ENCODE measurements at places on chromosomes 5 and 9.
A peak's percentile ranks its signal among the peaks of the same experiment; 100 is the strongest.

GRCh38 chr5:10584714-10585517, 21.0 kb downstream of the ANKRD33B start:
- DNase-seq, result no peak
- H3K27me3 ChIP-seq, result no peaks in the 10 kb centered on the region
- H3K27ac ChIP-seq, result no peak overlapping the region
- H3K4me1 ChIP-seq, result no peaks in the 10 kb centered on the region

DNA sequence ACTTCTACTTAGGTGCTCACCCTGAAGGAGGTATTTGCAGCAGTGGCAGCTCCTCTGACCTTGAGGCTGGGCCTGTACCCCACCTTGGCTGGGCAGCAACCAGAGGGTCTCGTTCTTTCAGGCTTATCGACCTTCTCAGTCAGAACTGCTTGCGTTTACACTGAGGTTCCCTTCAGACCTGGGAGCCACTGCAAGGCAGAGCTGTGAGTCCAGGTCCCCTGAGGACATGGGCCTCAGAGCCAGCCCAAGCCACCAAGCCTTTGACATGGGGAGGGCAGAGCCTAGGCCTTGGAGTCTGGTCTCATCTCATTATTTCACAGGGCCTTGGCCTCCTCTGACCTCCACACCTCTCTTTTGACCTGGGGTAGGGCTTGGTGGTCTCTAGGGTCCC, 13.7 kb downstream of the ACSL6 start:
- H3K4me3 ChIP-seq, result no peak overlapping the region
- H3K4me1 ChIP-seq, result no peaks in the 10 kb centered on the region
- no peak overlapping the region for H3K27ac ChIP-seq
- no peaks in the 10 kb centered on the region for H3K27me3 ChIP-seq

DNA sequence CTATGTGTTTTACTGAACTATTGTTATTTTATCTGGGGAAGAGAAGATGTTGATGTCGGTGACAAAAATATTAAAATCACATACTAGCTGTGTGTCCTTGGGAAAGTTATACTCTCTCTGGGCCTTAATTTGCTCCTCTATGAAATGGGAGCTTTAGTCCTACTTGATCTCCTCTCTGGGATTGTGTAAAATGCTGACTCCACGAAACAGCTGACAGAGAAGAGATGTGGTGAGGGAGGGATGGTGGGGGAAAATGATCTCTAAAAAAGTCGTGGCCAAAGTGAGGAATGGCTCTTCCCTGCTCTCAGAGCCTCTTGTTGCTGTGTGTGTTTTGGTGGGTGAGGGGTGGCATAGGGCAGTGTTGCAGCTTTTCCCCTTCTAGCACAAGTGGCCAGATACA, 173.7 kb downstream of the MELK start:
- no peaks in the 10 kb centered on the region for H3K4me1 ChIP-seq
- peaks cover 56% of the 10 kb centered on the region for H3K27me3 ChIP-seq
- no peaks in the 10 kb centered on the region for H3K36me3 ChIP-seq
- no peak for DNase-seq
- no peak overlapping the region for H3K4me3 ChIP-seq
- H3K27ac ChIP-seq, result no peak overlapping the region

DNA sequence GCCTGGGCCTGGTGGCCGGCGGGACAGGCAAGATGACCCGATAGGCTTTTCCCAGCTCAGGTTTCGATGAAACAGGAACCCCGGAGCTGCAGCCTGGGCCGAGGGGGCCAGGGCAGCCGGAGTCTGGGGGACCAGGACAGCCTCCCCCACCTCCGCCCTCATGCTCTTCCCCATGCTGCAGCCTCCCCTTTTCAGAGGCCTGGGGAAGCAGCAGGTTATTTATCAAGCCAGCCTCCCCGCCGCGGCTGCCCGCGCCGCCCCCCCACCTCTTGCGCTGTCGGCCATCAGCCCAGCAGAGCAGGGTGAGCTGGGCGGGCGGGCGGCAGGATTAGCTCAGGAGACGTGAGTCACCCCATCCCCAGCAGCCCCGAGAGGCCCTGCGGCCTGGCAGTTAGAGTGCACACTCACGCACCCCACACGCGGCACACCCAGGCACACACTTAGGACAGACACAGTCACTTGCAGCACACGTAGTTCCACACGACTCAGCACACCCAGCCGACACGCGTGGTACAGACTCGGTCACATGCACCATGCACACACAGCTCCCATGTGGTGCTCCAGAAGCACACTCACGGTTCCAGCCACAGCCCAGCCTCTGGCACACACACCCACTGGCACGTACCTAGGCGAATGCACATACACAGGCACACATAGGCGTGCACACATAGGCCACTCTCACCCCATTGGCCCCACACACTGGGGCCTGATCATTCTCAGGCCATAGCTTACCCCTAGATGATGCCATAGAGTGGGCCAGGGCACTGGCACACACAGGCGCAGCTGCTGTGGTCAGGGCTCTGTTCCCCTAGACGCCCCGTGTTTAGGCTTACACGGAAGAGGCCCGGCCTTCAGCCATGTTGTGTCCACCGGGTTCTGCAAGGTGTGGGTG, 13.0 kb downstream of the CXXC5 start:
- H3K36me3 ChIP-seq, result no peaks in the 10 kb centered on the region
- no peak for DNase-seq
- peak overlapping the region; percentile 79 for H3K27ac ChIP-seq

DNA sequence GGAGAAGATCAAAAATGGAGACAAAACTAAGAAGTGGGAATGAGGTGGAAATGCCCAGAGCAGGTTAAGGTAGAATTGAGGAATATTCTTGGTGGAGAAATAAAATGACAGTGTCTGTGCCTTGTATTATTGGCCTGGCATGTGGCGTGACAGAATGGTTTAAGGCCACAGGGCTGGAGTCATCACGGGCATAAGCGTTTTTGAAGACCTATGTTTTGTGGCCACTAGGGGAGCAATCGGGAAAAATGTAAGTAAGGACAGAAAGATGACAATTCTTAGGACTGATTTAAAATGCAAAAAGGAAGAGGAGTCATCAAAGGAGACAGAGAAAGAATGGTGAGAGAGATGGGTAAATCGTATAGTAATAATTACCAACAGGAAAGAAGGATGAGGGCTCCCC, 72.2 kb upstream of the EPB41L4A start:
- no peaks in the 10 kb centered on the region for H3K36me3 ChIP-seq
- H3K4me3 ChIP-seq, result no peak overlapping the region
- H3K27ac ChIP-seq, result no peak overlapping the region
- no peaks in the 10 kb centered on the region for H3K27me3 ChIP-seq
- no peaks in the 10 kb centered on the region for H3K4me1 ChIP-seq

GRCh38 chr5:76081811-76082771, 1.1 kb upstream of the SV2C start:
- H3K4me3 ChIP-seq, result no peak overlapping the region
- no peak overlapping the region for H3K27ac ChIP-seq
- no peak for DNase-seq
- no peaks in the 10 kb centered on the region for H3K36me3 ChIP-seq
- peaks cover 100% of the 10 kb centered on the region for H3K27me3 ChIP-seq

- no peak for DNase-seq
- H3K36me3 ChIP-seq, result no peaks in the 10 kb centered on the region
- no peaks in the 10 kb centered on the region for H3K4me1 ChIP-seq
- no peak overlapping the region for H3K4me3 ChIP-seq
These were observed 35.4 kb upstream of the MAP1B start for GRCh38 chr5:72071906-72072305.

DNA sequence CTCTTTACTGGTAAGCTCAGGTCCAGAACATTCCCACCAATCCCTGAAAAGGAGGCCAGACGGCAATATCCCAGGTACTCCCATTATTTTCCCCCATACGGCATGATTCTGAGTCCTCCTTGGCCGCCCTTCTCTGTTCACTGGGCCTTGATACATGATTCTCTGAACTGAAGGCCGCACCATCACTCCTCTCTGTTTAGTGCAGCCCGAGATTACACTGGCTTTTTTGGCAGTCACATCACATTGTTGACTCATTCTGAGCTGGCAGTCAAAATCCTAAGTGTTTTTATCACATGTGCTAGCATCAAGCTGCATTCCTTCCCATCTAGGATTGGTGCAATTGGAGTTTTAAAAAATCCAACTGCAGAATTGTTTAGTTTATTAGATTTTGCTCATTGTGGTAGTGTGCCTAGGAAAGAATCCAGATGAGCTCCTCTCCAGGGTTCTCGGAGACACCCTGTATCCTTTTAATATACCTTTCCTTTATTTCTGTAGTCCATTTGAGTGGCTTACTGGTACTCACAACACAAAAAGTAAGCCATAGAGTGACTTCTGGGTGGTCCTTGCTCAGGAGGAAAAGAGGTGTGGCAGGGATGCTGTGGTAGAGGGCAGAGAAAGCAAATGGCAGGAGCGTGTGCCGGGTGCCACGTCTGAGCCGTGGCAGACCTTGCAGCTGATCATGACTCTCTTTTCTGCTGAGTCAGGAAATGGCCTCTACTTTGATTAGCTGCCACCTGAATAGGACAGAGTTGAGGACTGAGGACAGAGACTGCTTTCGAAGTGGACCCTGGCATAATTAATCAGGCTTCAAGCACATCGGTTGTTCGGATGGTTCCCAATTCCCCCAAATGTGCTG, 121.1 kb upstream of the IL12B start:
- peak; percentile 69 for DNase-seq
- no peaks in the 10 kb centered on the region for H3K4me1 ChIP-seq
- H3K4me3 ChIP-seq, result no peak overlapping the region

DNA sequence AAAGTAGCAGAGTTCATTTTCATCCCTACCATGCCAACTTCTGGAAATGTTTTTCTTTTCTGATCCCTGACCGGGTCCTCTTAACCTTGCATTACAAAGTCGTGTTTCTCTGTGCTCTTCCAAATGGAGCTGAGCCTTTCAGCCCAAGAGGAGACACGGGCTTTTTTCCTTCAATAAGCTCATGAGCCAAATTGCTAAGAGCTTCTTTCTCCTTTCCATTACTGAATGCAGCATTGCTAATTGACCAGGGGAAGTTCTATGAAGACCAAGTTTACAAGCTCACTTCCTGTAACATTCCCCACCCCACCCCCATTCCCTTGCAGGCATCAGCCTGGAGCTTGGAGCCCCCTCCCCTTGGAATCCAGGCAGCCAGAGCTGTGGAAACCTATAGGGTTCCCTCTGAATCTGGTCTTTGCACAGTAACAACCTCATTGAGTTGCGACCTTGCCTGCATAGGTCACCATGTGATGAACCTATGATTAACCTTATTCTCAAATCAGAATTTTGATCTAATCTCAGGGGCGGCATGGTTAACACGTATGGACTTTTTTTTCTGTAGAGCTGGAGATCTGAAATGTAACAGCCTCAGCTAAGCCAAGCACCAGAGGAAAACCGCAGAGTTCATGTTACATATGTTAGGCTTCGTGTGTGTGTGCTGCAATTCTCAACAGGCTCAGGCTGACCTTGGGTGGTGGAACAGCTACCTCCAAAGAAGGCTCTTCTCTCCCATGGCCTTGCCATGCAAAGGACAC, 395.7 kb upstream of the ZNF462 start:
- H3K4me1 ChIP-seq, result no peaks in the 10 kb centered on the region
- no peak overlapping the region for H3K4me3 ChIP-seq
- H3K36me3 ChIP-seq, result no peaks in the 10 kb centered on the region
